SK-MEL-5 (cell line): ENCODE measurements at places on chromosomes 3 and 15. TPM values are rescaled to one million over a fixed set of nuclear protein-coding genes. Genes with fewer than 3 reads are reported as not detected.

RARB gene
- 0.87 and 1.0 TPM in 2 replicates for total RNA-seq

TMEM266 gene
- 1.9 and 2.0 TPM in 2 replicates for total RNA-seq

SH3GL3 gene
- not detected in 2 replicates for total RNA-seq

POPDC2 gene
- total RNA-seq = 0.08 and 0.40 TPM in 2 replicates

ASB14 gene
- not detected in 2 replicates for total RNA-seq

P2RY1 gene
- 3.6 and 4.8 TPM in 2 replicates for total RNA-seq

RLBP1 gene
- total RNA-seq = 33.8 and 37.2 TPM in 2 replicates

EIF5A2 gene
- 11.1 and 13.9 TPM in 2 replicates for total RNA-seq

CPOX gene
- 66.4 and 69.5 TPM in 2 replicates for total RNA-seq
